ENCODE measurements at places on chromosomes 5 and 9.
A peak's percentile ranks its signal among the peaks of the same experiment; 100 is the strongest.

GRCh38 chr9:129678844-129679243 is 13.4 kb downstream of the PRRX2 start:
- no peak for DNase-seq

- no peak for DNase-seq
Measured at GRCh38 chr5:73630765-73631164, 4.8 kb downstream of the ARHGEF28 start.

DNA sequence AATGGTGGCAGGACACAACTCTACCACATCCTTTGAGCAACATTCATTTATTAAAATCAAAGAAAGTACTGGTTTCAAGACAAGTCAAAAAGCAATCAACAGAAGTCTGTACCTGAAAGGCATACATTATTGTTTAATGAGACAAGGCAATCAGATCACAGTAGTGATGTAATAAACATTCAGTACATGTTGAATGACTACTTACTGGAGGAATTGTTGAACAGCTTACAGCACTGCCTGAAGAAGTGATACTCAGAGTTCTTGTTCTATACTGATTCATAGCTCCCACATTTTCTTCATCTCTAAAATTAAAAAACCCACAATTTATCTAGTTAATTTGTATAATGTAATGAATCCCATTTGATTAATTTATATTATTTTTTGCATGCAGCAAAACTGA is 18.2 kb downstream of the RIOK2 start:
- DNase-seq = no peak

DNA sequence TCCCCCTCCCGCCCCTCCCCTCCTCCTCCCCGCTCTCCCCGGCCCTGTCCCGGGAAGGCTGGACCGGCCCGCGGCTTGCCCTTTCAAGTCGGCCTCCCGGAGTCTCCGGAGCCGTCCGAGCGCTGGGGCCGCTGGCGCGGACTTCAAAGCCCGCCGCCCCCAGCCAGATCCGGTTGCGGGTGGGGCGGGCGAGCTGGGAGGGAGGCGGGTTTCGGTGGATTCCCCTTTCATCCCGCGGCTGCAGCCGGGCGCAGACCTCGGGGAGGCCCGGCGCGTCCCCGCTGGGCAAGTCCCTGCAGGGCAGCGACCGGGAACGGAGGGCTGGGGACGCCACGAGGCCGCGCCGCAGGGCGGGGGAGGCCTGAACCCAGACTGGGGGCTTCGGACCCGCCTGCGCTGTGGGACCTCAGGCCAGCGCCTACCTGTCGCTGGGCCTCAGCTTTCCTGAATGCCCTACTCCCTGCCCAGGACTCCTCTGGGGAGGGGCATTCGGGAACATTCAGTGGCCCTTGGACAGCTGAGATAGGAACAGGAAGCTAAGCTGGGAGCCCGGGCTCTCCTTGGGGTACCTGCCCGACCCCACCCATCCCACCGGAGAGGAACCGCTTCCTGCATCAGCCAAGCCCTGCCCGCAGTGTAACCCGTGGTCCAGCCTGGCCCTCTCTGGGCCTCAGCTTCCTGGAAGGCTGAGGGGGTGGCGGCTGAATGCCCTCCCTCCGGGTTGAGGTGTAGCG is 23.4 kb downstream of the C9orf50 start:
- DNase-seq = no peak

GRCh38 chr9:111298731-111299598 is 31.1 kb downstream of the OR2K2 start:
- DNase-seq = no peak

GRCh38 chr9:120394058-120394669 is 185.8 kb downstream of the CDK5RAP2 start:
- no peak for DNase-seq

- DNase-seq = no peak
Measured at GRCh38 chr5:101782352-101783103, 513.6 kb downstream of the SLCO4C1 start.

- no peak for DNase-seq
Measured at GRCh38 chr5:107682533-107682932, 11.8 kb upstream of the EFNA5 start.

DNA sequence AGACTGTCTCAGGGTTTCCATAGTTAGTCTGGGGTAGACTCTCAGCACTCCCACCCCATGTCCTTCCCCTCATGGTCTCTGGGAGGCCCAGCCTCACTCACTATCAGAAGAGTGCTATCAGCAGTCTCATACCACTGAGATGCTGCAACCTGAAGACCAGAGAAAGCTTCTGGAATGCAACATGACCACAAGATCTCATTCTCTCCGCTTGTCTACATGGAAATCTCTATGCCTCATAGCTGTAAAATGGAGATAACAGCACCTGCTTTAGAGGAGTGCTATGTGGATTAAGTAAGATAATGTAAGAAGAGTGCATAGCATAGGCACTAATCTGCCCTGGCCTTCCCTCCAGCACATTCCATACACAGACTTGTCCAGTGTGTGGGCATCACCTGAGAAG is 47.0 kb upstream of the ZNF169 start:
- no peak for DNase-seq

- DNase-seq = no peak
Measured at GRCh38 chr9:88106492-88106891, 31.8 kb downstream of the SPATA31C2 start.

GRCh38 chr5:126469536-126470316 is 46.5 kb downstream of the GRAMD2B start:
- no peak for DNase-seq

GRCh38 chr9:86486891-86487837 is 133.0 kb upstream of the TUT7 start:
- DNase-seq = no peak

DNA sequence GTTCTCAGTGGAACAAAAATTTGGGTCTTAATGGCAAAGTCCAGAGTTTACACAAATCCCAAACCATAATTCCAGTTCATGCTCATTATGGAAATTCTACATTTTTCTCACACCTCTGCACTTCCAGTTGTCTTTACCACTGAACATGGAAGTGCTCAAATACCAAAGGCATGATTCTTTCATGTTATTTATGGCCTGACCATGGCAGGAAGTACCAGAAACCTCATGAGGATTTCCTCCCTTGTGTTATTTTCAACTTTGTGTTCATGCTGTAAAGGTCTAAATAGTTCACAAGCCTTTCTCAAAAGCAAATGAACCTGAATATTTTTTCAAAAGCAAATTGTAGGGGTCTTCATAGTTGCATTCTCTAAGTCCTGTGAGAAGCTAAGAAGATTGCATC is 82.0 kb upstream of the ITGA1 start:
- no peak for DNase-seq

DNA sequence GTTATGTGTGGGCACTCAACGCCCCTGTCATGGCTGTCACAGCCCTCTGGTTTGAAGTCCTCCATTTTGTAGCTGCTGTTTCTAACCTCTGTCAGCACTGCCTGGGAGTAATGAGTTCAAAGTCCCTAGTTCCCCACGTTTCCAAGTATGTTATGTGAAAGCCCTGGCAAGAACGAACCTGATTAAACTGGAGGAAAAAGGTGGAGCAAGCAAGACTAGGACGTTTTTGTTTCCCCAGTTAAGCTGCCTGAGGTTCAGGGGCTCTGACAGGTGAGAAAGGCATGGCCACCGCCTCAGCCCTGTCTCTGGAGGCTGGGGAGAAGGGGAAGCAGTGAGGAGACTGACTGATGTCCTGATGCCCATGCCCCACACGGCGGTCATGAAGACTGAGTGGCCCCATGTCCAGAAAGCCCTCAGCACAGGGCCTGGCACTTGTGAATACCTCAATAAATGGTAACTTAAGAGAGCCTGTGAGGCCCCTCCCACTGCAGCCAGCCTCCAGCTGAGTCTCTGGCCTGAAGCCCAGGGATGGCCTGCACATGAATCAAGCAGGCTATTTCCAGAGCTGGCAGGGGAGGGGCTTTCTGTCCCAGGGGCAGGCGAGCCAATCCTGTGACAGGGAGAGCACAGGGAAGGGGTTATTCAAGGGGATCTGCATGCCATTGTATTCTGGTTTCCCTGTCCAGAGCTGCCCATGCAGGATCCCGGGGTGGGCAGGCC is 61.8 kb downstream of the PFDN1 start:
- no peak for DNase-seq

DNA sequence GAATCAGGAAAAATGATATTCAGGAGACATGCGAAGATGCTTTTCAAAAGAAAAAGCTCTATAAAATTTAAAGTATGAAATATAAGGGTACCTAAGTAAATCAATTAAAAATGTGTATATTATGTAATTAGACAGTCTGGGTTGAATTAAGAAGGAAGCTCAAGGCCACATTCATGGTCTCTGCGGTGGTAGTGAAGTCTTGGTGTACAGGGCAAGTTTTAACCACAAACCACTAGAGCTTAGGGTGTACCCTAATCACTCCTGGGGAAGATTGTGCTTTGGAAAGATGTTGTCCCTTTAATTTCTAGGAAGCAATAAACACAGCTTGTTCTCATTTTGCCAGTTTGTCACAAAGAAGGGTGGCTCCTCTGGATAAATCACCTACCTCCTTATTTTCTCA is 287.2 kb upstream of the ZNF608 start:
- no peak for DNase-seq

- no peak for DNase-seq
Measured at GRCh38 chr5:60196385-60197113, 303.0 kb upstream of the PDE4D start.

DNA sequence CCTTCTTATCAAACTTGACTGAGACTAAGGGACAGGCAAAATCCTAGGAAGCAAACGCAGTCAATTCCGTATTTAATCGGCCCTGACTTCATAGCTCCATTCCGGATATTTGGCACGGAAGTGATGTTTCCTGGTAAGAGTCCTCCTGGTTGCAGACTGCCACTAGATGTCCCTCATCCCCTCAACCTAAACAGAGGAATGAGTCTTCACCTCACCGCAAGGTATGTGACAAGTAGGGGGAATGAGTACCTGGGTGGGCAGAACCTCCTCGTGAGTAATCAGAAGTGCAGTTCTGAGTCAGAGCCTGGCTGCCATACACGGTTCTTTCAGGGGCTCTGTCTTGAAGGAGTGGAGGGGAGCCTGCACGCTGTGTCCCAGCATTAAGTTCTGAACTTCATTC is 173.6 kb downstream of the MUSK start:
- no peak for DNase-seq

DNA sequence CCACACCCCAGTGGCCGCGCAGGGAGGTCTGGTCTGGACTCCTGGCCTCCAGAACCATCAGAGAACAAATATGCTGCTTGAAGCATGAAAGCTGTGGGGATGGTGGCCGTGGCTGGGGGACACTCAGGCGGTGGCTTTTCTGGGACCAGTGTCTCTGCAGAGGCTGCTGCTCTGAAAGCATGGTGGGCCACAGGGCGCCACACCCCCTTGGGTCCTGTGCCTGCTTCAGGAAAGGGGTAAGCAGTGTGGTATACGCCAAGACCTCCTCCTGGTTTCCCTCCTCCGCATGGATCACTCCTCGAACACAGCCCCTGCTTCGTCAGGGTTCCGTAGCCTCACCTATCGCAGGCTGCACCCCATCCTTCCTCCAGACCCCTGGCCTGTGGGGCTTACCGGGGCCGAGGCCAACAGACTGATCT is 19.7 kb upstream of the TERT start:
- peak; percentile 27 for DNase-seq

DNA sequence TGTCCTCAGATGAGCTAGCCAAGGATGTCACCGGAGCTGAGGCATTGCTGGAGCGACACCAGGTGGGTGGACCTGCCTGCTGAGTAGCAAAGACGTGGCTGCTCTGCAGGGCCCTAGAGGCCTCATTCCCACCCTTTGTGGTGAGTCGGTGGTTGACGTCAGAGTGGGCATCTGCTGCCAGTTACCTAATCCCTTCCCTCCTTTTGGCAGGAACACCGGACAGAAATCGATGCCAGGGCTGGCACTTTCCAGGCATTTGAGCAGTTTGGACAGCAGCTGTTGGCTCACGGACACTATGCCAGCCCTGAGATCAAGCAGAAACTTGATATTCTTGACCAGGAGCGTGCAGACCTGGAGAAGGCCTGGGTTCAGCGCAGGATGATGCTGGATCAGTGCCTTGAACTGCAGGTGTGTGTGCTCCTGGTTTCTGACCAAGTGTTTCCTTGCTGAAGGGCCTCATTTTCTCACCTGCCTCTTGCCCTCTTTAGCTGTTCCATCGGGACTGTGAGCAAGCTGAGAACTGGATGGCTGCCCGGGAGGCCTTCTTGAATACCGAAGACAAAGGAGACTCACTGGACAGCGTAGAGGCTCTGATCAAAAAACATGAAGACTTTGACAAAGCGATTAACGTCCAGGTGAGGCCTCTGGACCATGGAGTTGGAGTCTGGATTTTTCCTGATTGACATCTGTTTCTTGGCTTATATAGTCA is 48.9 kb downstream of the DYNC2I2 start:
- no peak for DNase-seq

GRCh38 chr9:138052635-138053320 is 175.2 kb downstream of the CACNA1B start:
- no peak for DNase-seq

DNA sequence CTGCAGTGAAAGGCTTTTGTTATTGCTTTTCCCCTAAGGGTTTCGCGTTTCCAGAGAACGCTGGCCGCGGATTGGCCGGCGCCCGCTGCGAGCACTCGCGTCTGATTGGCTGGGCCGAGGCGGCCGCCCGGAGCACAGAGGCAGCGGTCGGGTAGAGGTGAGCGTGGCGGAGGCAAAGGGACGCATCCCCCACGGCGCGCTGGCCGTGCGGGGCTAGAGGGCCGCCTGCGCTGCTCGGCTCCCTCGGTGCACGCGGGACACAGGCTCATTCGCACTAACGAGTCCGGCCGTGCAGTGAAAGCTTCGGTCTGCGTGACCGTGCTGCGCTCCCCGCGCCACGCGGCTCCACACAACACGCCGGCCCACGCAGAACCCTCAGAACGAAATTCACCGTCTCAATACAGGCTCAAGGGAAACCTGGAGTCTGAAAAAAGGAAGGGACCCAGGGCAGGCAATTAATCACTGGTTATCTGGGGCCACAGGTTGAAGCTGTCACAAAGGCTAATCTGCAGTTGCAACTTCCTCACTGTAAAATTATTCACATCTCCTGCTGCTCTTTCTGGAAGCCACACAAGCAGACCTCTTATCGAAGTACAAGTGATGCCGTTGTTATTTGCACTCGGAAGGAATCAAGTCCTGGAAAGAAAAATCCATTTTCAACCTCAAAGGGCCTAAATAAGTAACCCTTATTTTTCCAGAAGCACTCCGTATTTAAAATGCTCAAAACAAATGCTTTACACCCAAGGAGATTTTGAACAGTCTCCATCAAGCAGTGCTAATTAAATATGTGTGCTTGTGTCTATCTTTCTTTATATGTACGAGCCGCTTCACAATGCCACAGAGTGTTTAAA is 94.6 kb downstream of the ZNF608 start:
- DNase-seq = no peak

- DNase-seq = peak; percentile 88
Measured at GRCh38 chr5:113513384-113514288, at the start of gene YTHDC2. Gene YTHDC2, plus strand, starts transcription at chr5:113513694. Its CDS starts 202 bp downstream, at chr5:113513896.
